Astrocyte (in vitro differentiated cells and primary cell): ENCODE measurements at places on chromosomes 13 and 19.

- no peak for DNase-seq
Measured at GRCh38 chr13:75963302-75963701, 327.2 kb downstream of the LMO7 start.

- no peak for DNase-seq
Measured at GRCh38 chr19:56687031-56687430, 15.5 kb upstream of the ZNF835 start.

- DNase-seq, result no peak
Measured at GRCh38 chr13:31849206-31849605, 109.9 kb downstream of the RXFP2 start.

DNA sequence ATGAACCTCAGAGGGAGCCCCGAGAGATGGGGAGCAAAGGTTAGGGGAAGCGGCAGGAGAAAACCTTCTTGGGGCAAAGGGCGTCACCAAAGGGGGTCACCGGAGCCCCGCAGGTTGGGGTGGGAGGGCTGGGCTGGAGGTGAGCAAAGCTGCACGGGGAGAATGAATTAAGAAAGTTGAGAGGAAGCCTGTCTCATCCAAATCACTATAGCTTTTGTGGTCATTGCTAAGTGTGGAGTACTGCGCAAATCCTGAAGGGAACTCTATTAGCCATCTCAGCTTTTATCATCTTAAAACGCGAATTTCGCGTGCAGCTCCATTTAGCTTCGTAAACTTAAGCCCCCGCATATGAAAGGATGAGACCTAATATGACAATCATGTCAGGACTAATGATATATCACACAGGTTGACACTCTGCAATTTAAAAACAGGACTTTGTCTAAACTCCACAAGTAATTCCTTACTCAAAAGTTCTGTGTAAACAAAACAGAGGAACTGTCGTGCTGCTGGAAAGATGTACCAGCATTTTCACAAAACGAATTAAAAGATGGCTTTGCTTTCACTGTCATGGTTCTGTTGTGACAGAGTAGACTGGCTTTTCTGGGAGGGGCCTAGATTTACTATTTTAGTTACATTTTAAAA, 631 bp downstream of the LACC1 start:
- DNase-seq, result no peak

DNA sequence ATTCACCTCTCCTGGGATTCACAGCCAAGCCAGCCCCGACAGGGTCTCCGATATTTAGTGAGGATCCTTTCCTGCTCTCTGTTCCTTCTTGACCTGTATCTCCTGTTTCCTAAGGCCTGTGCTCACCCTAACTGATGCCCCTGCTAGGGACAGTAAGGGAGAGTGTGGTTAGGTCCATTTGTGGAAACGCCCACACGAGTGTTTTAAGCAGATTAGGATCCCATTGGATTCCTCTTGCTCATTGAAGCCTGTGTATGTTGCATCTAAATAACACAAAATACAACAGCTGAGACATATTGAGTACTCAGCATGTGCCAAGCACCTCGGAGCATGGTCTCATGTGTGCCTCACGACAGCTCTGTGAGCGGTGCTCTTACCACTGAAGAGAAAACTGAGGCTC, 64.9 kb downstream of the EFNB2 start:
- DNase-seq, result no peak

GRCh38 chr13:49412749-49413148, 31.1 kb downstream of the CAB39L start:
- DNase-seq, result no peak

DNA sequence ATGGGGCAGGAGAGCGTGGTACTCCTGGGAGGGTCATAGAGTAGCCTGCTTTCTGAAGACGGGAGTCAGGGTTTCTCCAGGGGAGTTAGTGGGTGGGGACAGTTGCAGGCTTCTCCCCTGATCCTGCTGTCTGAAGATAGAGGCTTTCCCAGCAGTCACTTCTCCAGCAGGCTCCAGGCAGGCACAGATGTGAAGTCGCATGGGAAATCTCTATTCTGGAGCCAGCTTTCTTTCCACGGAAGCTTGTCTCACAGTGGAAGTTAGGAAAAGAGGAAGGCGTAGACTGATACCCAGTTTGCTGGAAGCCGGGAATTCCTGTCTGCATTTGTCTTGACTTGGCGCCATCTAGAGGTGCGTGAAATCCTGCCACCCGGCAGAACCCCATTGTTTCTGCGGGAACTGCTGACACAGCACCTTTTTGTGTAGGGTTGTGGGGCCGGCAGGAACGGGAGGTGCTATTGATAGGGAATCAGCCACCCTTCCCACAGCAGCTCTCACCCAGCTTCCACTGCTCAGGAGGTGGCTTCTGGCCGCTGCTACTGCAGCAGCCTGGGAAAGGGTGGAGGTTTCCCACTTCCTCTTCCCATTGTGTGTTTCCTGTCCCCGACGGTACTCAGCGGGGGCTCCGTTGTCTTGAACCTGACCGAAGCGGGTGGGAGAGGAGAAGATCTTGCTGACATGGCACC, 28.5 kb upstream of the NPAS1 start:
- peak; percentile 52 for DNase-seq

- no peak for DNase-seq
Measured at GRCh38 chr19:6224308-6224675, 55.5 kb downstream of the MLLT1 start.

DNA sequence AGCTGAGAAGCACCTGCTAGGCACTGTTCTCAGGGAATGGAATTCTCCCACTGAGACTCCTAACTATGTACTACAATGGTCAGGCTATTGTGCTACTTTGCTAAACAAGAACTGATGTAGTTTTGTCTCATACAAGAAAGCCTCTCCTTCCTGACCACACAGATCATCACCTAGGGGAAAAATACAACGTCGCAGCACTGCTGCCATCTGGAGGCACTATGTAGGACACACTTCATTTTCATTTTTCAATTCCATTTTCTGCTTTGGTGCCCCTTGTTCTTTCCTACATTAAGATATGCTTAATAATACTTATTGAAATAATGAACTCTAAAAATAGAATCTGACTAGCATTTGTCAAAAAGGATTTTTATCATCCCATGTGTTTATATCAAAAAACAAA, 21.1 kb downstream of the PROSER1 start:
- no peak for DNase-seq

GRCh38 chr19:12721656-12722565, 1.8 kb downstream of the TNPO2 start:
- peak; percentile 74 for DNase-seq

DNA sequence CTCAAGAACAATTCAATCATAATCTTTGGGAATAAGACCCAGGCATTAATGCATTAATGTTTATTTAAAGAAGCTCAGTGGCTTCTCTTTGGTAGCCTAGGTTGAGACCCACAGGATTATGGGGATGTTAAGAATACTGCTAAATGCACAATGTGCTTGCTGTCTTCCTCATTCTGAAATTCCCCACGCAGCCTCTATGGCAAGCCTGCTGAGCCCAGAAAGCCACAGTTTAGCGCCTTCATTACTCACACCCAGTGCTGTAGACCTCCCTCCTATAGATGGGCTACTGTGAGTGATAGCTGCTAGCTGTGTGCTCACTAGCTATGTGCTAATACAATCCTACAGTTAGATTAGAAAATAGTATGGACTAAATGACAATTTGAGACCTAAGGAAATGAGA, 90.6 kb downstream of the TNFSF13B start:
- no peak for DNase-seq

GRCh38 chr19:2040647-2041432, 10.2 kb downstream of the MKNK2 start:
- DNase-seq, result no peak

GRCh38 chr13:73138638-73139491, 80.1 kb downstream of the KLF5 start:
- peak; percentile 63 for DNase-seq

DNA sequence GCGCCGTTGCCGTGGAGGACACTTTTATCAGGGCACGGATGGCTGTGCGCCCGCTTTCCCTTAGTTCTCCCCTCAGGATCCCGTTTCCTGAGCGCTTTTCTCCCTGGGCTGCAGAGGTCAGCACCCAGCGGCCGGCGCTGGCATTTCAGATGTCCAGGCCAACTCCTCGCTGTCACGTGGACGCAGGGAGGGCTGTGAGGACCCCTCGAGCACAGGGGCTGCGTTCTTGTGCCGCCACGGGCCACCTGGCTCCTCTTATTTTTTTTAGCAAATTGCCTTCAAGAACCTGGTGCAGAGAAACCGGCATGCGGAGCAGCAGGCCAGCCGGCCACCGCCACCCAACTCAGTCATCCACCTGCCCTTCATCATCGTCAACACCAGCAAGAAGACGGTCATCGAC, 22.3 kb downstream of the ATP4B start:
- DNase-seq, result no peak

- DNase-seq, result peak; percentile 46
Measured at GRCh38 chr19:5903056-5903623, 450 bp downstream of the NDUFA11 start.
